Stimulated activated CD8-positive, alpha-beta memory T cell treated with anti-CD3 and anti-CD28 coated beads, Interleukin-2, amount 100 ng/mL, for 48 hours (primary cell): ENCODE measurements at places on chromosomes 12 and 14.
A peak's percentile ranks its signal among the peaks of the same experiment; 100 is the strongest.

DNA sequence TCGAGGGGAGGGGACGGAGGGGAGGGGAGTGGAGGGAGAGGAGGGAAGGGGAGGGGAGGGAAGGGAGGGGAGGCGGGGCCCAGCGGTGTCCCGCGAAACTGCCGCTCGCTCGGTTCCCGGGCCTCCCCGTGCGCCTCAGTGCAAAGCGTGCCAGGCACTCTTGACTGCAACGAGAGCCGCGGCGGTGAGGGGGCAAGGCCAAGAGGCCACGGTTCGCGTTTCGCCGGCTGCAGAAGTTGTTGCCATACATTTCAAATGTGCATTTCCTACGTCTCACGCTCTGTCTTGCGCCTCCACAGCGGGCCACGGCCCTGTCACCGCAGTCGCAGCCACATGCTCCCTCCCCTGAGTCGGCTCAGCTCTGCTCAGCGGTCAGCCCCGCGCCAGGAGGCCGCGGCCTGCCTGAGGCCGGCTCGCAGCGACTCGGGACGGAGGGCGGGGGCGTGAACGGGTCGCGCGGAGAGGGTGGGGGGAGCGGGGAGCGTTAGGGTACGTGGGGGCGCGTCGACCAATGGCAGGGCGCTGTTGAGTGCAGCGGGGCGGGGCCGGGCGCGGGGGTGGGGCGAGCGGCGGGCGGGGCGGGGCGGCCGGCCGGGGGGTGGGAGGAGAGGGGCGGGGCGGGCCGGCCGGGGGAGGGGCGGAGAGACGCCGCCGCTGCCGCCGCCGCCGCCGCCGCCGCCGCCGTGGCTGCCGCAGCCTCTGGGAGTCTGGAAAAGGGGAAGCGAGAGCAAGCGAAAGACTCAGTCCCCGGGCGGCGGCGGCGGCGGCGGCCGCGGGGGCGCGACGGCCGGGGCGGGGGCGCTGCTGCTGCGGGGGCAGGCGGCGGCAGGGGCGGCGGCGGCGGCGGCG lies at the start of gene PPP2R5C:
Gene PPP2R5C (plus strand): TSS at position 678 of the 849 bp plus-strand sequence. CDS start 185 bp downstream, outside the sequence.
- peak; percentile 78 for DNase-seq

DNA sequence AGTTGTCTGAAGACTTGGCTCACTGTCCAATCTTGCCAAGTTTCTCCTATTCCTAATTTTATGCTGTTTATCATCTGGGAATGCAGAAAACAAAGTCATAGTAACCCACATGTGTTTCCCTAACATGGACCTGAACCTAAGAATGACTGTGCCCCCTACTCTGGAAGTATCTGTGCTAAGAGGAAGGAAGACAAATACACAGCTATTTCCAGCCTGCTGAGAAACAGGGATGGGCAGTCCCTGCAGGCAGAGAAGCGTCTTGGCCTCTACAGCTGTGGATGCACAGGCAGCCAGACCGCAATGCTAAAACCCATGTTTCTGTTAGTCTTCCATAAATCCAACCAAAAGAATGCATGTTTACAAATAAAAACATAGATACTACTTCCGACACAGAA lies 56.2 kb downstream of the DUSP16 start:
- no peak for DNase-seq

DNA sequence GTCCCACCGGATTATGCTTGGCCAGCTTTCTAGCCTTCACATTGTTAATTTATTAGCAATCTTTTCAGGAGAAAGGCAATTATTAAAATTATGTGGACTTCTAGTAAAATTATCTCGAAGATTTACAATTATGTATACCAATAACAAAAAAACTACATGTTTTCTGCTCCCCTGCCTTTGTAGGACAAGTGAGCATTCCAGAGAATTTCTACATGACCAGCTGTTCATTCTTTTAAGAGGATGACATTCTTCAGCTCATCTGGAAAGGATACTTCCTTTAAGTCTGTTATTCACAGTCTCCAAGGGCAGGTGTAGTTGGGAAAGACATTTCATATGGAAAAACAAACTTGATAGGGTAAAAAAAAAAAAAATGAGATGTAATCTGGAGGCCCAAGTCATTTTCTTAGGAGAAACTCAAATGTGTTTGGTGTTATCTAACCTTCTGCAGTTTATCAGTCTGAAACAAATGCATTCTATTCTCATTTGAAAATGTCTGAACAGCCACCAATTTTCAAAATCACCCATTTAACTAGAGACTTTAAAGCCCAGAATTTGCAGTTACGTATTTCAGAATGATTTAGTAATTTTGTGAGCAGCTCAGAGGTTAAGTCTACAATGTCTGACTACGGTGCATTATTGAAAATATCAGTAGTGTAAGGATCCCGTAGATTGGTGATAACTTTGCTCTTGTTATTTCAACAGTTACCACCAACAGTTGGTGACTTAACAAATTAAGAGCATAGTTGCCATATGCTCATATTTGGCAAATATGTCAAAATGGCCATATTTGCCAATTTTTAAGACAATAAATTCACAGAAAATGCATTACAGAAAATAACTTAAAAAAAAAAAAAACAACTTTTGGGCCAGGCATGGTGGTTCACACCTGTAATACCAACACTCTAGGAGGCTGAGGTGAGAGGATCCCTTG lies 1.8 kb upstream of the PHLDA1 start:
- no peak for DNase-seq

DNA sequence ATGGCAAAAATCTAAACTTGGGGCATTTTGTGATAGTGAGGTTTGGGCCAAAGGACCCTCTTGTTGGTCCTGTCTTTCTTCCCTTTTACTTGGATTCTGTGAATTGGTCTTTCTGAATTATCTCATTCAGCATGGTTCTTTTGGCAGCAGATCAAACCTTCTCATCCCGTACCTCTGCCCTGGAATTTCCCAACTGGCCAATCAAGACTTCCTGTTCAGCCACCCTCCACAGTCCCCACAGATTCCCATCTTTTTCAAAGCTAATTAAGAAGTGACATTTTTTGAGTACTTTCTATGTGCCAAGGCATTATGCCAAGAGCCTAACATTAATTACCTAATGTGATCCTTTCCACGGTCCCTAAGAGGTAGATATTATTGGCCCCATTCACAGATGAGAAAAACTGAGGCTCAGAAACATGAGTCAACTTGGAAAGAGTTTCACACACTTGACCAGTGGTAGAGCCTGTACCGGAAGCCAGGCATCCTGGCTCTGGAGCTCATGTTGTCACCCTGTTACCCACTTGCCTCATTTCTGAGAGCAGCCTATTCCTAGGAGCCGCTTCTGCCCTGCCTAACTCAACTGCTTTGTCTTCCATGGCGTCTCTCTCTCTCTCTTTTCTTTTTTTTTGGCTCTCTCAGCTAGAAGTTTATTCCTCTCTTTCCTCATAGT lies 135.9 kb downstream of the C12orf75 start:
- DNase-seq: no peak

GRCh38 chr14:80784820-80785219 lies 156.7 kb downstream of the CEP128 start:
- DNase-seq: no peak

DNA sequence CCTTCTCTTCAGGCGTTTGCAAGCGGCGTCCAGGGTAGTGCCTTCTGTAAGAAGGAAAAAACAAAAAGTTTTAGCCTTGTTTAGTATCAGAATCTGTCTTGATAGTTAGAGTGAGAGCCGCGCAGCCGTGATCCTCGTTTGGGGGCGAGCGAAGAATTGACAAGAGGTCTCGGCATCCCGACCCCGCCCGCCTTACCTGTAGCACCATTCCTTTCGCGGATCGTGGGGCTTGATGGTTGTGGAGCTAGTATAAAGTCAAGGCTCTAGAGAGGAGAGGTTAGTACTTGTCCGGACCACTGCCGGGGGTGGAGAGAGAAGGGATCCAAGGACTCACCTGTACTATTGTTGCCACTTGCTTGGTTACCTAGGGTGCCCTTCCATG lies 494 bp downstream of the TMTC3 start:
- peak; percentile 20 for DNase-seq

- no peak for DNase-seq
Observed at GRCh38 chr12:130849561-130850417, 10.7 kb upstream of the STX2 start.
